Stimulated activated naive B cell treated with anti-CD40 and anti-IgM and Interleukin-4, amounts not matched to agents 10 μg/mL and 1 μg/mL and 100 μg/mL, for 72 hours (primary cell): ENCODE measurements at places on chromosomes 5 and 9.

- DNase-seq, result no peak
These were observed 205.3 kb downstream of the TTLL11 start for GRCh38 chr9:121887553-121888437.

DNA sequence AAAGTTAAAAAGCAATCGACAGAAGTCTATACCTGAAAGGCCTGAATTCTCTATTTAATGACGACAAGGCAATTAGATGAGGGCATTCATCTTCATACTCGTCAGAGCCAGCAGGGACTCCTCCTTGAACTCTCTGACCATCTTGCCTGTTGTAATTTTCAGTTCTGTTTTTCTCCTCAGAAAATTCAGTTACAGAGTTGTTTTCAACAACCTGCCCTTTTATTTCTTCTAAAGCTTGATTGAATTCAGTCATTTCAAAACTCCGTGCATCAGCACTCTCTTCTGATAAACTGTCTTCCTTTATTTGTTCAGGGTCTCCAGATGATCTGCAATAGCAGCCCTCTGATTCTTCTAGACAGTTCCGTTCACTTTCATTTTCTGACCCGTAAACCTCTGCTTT lies 15.6 kb downstream of the RIOK2 start:
- peak; percentile 26 for DNase-seq

DNA sequence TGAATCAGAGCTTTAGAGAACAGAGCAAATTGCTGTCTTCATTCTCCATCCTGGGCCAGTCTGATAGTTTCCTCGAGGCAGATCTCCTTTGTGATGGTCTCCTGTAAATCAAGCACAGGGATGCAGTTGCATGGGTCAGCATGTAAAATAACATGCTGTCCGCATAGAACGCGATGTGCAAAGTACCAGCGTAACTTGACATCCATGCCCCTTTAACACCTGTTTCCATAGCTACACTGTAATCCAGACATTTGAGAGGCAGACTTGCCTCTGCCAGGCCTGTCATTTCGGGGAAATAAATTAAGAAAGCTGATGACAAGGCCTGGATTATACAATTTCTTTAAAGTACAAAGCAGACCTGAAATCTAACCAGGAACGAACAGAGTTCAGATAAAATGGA lies 413.5 kb downstream of the TLE4 start:
- DNase-seq, result no peak

- DNase-seq, result no peak
These were observed 252.9 kb downstream of the MAN2A1 start for GRCh38 chr5:109942646-109943045.

GRCh38 chr9:113600023-113600823 lies 136.7 kb downstream of the RGS3 start:
- DNase-seq, result no peak

DNA sequence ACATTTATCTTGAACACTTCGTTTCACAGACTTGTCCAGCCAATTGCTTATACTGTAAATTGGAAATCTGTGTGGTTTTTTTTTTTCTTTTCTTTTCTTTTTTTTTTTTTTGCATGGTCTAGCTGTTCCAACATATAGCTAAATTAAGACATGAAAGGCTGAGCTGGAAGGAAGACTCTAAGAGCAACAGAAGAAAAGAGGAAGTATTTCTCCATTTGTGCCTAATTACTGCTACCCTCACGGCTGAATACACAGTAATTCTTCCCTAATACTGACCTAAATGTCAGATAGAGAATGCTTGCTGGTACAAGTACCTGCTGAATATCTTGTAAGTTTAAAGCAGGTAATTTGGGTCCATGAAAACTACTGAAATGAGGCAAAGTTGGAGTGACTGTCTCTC lies 11.0 kb upstream of the HAPLN1 start:
- DNase-seq, result no peak

DNA sequence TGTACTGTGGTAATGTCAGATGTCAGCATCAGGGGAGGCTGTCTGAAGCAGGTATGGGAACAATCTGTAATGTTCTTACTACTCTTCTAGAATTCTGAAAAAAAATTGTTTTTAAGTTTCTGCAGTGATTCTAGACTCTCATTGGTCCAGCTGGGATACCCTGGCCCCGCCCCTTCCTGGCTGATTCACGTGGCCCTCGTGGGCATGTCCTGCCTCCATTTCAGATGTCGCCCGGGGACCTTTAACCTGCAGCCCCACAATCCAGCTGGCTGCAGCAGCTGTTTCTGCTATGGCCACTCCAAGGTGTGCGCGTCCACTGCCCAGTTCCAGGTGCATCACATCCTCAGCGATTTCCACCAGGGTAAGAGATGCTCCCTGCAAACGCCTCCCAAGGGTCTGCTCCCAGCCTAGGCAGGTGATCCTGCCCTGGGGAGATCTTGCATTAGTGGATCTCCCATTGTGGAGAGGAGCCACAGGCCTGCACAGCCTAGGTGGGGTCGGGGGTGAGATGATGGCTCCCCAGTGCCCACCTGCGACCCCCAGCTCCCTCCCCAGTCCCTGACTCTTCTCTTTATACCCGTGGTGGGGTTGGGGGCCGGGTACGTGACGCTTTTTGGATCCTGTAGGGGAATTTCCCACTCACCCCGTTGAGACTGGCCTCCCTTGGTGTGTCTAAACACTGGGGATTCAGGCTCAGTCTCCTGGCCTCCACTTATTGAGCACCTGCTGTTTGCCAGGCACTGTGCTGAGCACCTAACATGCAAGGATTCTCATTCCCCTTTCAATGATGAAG lies 36.5 kb downstream of the LAMC3 start:
- DNase-seq, result no peak
